Stimulated activated CD8-positive, alpha-beta memory T cell treated with anti-CD3 and anti-CD28 coated beads, Interleukin-4, amount 100 ng/mL, for 1 hour (primary cell): ENCODE measurements at places on chromosomes 12 and 14.

DNA sequence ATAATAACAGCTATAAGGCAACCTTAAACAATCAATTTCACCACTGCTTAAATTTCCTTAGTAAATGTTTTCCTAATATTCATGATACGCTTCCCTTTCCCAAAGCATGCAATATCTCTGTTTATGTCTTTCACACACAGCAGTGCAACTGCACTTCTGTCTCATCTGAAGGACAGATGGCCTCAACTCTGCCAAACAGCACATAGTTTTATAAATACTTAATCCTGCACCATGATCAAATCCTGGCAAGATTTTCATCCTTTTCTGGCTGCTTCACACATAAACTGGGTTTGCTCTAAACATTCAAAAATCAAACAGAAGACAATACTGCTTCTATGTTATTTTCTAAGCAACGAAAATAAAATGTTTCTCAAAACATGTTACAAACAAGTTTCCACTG lies 266.3 kb downstream of the ITPR2 start:
- DNase-seq: no peak

- no peak for DNase-seq
Observed at GRCh38 chr14:23168246-23168645, 15.2 kb downstream of the SLC7A8 start.

DNA sequence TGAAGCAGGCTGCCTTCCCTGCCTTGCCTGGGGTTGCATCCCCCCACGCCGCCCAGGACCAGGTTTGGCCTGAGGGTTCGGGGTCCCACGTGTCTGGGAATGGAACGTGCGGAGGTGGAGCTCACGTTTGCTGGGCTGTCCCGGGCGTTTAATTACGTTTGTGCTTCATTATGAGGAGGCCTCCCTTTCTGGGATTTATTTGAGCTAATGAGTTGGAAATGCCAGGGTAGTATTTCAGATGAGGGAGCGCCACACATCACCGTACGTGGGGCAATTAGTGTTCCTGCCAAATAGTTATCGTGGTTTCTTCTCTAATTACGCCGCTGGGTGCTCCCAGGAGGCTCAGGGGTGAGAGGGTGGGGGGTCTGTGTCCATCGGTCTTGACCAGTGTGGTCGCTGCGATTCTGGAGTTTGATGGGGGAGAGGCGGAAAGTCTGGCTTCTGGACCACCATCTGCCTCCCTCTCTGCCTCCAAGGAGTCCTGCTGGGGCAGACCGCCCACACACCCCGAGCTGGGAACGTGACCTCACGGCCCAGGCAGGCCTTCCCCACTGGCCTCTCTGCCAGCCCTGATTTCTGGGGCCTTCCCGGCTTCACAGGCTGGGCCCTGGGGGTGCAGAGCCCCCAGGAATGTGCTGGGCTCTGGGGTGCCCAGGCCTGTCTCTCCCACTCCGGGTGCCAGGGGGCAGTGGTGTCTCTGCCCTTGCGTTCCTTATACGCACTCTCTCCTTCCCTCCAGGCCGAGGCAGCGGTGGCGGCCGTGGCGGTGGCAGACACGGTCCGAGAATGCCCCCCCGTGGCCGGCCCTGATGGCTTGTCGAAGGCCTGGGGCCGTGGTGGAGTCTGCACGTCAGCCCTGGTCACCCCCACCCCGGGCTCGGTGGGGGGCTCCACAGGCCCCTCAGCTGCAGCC lies 18.9 kb downstream of the KIF26A start:
- no peak for DNase-seq

GRCh38 chr12:11697670-11698387 lies 48.4 kb downstream of the ETV6 start:
- no peak for DNase-seq

- DNase-seq: no peak
Observed at GRCh38 chr14:100528962-100529560, 58.2 kb downstream of the BEGAIN start.

- no peak for DNase-seq
Observed at GRCh38 chr14:69087061-69087461, 65.9 kb downstream of the DCAF5 start.

DNA sequence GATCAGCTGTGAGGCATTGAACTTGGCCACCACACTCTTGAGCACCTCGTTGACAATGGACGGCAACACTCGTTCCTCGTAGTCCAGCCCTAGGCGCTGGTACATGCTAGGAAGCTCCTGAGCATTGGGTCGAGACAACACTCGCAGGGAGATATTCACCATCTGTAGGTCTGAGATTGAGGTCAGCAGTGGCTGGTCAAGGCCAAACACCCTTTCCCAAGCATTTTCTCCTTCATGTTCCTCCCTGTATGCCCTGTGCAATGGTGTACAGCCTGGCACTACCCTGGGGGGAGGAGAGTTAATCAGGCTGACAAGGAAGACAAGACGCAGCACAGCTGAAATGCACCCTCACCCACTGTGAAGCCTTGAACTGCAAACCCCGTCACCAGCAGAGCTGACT lies 2.0 kb downstream of the PHB2 start:
- no peak for DNase-seq

GRCh38 chr14:100899884-100900771 lies 3.4 kb downstream of the RTL1 start:
- DNase-seq: no peak

GRCh38 chr14:67602995-67603545 lies 3.0 kb upstream of the PIGH start:
- no peak for DNase-seq

GRCh38 chr14:50599700-50600444 lies 39.9 kb downstream of the ATL1 start:
- no peak for DNase-seq

- DNase-seq: no peak
Observed at GRCh38 chr12:28537474-28537873, 347.2 kb downstream of the CCDC91 start.

- DNase-seq: no peak
Observed at GRCh38 chr14:77139540-77140358, 1.8 kb downstream of the ZDHHC22 start.

DNA sequence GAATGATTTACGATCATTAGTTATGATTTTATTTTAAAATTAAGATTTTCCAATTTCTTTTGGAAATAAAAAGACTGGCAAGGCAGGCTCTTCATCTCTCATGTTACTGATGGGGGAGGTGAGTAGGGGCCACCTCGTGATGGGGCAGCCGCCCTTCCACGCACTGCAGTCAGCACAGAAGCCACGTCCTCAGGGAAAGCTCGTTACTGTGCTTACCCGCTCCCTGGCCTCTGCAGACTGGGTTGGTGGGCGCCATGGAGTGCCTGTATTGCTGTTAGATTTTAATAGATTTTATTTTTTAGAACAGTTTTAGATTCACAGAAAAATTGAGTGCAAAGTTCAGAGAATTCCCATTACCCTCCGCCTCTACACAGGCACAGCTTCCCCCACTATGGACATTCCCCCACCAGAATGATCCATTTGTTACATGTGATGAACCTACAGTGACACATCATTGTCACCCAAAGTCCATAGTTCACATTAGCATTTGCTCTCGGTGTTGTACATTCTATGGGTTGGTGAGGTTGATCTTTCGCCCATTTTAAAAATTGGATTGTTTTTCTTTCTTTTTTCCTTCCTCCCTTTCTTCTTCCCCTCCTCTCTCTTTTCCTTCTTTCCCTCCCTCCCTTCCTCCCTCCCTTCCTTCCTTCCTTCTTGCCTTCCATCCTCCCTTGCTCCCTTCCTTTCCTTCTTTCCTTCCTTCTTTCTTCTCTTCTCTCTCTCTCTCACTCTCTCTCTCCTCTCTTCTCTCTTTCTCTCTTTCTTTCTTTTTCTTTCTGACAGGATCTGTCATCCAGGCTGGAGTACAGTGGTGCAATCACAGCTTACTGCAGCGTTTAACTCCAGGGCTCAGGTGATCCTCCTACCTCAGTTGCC lies 30.7 kb downstream of the ADGRD1 start:
- DNase-seq: no peak

GRCh38 chr14:74621556-74621955 lies 9.5 kb upstream of the LTBP2 start:
- no peak for DNase-seq
